ENCODE measurements at places on chromosomes 5 and 9.

DNA sequence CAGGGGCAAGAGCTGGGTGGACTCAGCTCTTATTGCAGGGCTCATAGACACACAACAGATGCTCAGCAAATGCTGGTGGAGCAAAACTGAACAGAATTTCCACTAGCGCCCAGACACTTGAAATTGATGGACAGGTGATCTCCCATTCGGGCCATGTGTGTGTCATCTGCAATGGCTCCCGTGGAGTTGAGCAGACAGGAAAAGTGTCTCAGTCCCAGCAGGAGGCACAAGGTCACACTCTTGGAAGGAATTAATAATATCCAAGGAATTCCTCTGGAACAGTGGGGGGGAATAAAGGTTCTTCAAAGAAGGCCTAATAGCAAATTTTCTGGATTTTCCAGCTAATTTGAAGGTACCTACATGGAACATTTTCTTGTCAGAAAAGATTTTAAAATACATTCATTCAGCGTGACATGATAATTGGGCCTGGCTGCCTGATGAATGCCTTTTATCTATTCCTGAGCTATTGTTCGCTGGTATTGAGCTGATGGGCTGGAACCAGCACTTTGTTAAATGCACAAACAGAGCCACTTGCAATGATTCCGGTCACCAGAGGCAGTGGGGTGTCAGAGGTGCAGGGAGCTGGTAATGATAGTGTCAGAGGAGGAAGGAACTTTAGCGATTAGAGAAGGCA is 31.5 kb upstream of the ALDH1B1 start:
- DNase-seq: no peak

DNA sequence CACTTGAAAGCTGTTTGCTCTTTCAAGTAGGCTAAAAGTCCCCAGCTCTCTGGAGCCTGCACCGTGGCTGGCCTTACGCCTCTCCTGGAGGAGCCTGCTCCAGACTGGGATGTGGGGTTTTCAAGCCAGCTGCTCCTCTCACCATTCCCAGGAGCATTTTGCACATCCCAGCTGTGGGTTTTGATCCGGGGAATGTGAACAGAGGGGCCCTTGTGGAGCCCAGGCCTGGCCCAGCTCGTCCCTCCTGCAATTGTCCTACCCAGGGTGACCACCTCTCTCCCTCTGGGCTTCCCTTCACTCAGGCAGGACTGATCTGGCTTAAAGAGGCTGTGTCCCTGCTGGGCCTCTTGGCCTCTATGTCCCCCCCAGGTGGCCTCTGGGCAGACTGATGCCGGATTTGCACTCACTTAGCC is 32.5 kb upstream of the TIFAB start:
- DNase-seq: no peak

- DNase-seq: no peak
Measured at GRCh38 chr9:14399756-14400657, 86.1 kb upstream of the NFIB start.

GRCh38 chr5:77770293-77771005 is 5.7 kb downstream of the TBCA start:
- DNase-seq: no peak

GRCh38 chr9:108645520-108645919 is 210.3 kb downstream of the ACTL7B start:
- DNase-seq: no peak

DNA sequence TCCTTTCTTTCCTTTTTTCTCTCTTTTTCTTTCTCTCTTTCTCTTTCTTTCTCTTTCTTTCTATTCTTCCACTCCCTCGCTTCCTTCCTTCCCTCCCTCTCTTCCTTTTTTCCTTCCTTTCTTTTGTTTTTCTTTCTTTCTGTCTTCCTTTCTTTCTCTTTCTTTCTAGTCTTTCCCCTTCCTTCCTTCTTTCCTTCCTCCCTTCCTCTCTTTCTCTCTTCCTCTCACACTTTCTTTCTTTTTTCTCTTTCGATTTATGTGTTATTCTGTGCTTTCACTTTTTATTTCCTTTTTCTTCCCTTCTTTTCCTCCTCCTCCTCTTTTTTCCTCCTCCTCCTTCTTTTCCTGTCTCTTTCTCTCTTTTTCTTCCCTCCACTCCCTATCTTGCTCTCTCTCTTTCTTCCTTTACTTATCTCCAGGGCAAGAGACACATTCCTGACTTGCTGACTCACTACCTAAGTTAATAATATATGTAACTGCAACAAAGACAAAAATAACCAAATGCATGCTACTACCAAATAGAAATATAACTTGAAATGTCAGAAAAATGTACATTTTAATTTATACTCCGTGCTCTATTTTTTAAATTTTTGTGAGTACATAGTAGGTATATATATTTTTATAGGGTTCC is 445.5 kb downstream of the GABRG2 start:
- DNase-seq: no peak

DNA sequence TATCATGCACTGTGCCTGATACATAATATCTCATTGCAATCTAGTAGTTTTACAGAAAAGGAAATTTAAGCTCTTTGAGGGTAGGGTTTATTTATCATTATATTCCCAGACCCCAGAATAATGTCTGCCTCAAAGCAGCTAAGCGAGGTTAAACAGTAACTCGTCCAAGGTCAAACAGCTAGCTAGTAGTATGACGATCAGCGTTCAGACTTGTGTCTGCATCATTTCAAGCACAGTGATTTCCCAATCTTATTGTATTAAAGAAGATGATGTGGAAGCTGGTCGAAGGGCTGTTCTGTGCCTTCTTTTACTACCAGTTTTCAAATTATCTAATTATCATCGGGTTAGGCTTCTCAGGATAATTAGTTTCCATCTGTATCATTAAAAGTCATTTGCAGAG is 55.1 kb upstream of the NFIB start:
- no peak for DNase-seq

DNA sequence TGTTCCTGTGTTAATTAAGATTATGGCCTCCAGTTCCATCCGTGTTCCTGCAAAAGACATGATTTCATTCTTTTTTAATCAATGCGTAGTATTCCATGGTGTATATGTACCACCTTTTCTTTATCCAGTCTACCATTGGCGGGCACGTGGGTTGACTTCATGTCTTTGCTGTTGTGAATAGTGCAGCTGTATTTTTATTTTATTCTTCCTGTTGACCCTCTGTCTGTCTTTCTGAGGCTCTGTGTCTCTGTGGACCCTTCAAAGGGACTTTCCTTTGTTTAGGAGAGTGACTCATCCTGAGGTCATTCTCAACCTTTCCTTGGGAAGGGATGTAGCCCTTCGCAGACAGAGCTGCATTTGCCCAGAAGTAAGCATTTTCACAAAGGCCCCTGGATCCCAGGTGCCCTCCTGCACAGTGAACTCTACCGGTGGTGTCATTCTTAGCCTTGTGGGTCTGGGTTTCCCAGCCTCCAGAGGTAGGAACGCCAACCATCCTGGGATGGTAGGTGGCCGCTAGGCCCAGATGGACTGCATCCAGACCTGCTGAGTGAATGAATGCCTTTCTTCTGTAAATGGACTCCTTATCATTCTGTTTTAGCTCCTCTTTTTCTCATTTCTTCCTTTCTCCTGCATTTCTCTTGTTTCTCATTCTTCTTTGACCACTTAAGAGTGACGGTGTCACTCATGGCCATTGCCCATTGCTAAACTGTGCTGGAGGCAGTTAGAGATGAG is 22.4 kb downstream of the TRIO start:
- DNase-seq: no peak

All from CD4-positive, alpha-beta T cell (primary cell).